ENCODE measurements at places on chromosomes 4 and X.

DNA sequence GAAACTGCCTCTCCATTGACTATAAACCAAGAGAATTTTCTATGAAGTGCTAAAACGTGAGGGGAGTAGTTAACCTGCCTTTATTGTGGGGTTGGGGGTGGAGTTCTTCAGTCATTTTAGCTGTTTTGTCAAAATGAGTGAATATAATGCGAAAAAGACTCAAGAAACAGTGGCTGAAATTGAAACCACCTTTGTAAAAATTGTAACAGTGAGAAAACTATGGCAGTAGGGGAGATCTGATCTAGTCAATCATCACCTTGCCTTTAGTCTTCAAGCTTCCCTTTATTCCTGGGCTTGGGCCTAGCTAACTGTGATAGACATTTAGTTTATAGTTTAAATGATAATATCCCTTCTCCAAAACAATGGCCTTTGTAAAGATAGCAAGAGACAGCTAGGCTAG lies 1927.3 kb downstream of the STIM2 start:
- DNase-seq, result no peak

DNA sequence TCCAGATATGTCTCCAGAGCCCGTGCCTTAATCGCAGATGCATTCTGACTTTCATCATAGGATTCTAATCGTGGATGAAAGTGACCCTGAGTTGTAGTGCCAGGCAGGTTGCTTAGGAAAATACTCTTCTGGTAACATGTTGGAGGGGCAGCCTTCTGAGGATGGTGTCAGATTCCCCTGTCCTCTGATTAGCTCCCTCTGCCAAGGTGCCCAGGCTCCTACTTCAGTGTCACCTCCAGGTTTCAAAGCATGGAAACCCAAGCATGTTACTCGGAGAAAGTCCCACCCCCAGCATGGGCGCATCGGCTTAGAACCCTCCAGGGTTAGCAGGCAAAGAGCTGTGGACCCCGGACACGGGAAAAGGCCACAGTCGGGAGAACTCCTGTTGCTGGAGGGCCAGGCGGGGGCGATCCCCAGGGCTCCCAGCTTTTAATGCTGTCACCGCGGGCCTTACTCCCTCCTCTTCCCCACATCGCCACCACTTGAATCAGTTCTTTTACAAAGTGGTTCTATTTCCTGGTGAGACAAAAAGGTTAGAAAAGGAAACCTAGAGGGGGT lies 44.5 kb downstream of the TRIM2 start:
- DNase-seq, result peak; percentile 23

DNA sequence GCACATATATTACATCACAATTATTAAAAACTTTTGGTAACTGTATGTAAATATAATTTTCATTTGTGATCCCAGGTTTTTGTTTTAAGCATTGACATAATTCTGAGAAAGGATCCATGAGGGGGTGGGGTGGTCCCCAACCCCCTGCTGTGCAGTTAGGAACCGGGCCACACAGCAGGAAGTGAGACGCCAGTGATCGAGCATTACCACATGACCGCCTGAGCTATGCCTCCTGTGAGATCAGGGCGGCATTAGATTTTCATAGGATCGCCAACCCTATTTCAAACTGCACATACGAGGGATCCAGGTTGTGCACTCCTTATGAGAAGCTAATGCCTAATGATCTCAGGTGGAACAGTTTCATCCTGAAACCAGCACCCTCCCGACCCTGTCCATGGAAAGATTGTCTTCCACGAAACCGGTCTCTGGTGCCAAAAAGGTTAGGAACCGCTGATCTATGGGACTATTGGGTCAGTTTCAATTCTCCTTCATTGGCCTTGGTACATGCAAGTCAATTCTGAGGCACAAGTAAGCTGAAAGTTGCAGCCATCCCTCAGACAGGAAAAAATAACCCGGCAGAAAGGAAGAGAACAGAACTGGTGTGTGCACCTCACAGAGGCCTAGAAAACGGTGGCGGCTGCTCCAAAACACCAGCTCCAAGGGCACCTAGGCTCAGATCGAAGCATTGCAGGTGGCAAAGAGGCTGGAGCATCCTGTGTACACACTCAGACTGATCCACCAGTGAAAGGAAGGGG lies 7.0 kb upstream of the TMSB4X start:
- no peak for DNase-seq

DNA sequence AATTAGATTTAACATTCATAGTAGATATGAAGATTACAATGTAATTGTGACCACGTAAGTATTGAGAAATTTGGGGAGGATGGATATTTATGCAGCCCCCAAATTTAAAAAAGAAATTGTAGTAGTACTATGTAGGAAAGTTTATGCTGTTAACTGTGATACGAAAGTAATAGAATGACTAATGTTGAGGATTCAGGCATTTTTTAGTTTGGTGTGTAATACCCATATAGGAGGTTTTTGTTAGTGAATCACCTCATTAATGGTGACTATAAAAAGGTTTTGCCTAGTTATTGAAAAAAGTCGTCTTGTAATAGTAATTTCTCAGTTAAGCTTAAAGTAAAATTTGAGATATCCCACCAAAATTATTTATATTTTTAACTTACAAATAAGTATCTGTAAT lies 67.2 kb downstream of the SMARCAD1 start:
- no peak for DNase-seq

- no peak for DNase-seq
Observed at GRCh38 chr4:48420144-48420543, 63.0 kb upstream of the SLC10A4 start.

DNA sequence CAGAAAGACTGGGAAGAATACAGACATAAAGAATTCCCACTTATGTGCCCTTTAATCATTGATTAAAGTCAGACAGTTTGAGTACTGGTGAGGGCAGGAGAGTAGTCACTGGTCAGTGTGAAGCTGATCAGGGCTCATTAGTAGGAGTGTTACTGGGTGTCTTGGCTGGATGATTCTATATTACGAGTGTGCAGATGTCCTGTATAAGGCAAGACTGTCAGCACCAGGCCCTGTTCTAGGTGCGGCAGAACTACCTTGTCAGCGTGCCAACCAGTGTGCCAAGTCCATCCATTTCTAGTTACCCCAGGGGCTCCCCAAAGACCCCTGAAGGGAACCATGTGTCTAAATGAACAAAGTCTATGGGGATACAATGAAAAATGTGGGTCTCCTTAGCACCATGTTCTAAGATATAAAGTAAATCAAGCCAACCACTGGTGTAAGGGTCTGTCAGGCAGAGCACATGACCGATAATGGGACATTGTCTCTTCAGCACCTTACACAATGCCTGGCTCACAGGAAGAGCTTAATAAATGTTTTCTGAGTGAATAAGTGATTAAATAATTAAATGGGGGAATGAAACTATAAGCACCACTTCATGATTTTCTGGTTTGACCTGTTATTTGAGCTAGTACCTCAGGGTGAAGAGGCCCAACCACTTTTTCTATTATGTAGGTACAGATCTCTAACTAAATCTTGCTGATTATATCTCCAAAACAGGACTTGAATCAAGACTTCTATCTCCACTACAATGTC lies 205.0 kb downstream of the CAMK2D start:
- DNase-seq, result no peak

GRCh38 chr4:18077808-18078207 lies 56.3 kb upstream of the LCORL start:
- DNase-seq, result no peak

DNA sequence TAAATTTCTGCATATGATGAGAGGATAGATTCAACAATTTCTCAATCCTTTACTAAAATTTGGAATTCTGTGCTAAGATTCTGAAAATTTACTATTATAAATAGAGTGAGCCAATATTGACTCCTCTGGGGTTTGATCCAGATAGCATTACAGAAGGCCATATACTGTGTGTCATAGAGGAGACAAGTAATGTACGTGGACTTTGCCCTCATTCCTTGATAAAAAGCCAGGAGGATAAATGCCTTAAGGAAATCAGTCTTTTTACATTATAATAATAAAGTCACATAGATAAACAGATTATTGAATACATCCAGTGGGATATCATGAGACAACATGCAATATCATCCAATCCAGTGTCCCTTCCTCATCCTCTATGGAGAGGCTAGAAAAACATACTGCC lies 188.0 kb upstream of the HDX start:
- no peak for DNase-seq

- DNase-seq, result no peak
Observed at GRCh38 chr4:80128941-80129340, 55.9 kb upstream of the ANTXR2 start.

DNA sequence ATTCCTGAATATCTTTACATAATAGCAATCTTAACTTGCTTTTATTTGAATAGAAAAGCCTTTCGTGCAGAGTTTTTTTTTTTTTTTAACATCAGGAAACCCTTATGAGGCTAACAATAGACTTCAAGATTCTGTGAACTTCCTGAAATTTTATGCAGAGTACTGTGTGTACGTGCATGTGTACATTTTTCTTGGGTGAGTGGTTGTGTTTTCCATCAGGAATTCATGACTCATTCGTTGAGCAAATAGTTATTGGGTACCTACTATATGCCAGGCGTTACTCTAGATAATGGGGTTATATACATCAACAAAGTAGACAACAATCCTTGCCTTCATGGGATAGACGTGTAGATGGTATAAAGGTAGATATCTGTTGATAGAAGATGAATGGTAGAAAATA lies 59.1 kb downstream of the MRPL1 start:
- no peak for DNase-seq

- no peak for DNase-seq
Observed at GRCh38 chrX:13966071-13966792, 63.5 kb downstream of the GEMIN8 start.

- DNase-seq, result no peak
Observed at GRCh38 chr4:184066584-184067300, 150.9 kb downstream of the ENPP6 start.

GRCh38 chrX:153667956-153668396 lies 5.6 kb downstream of the PNCK start:
- DNase-seq, result peak; percentile 94

DNA sequence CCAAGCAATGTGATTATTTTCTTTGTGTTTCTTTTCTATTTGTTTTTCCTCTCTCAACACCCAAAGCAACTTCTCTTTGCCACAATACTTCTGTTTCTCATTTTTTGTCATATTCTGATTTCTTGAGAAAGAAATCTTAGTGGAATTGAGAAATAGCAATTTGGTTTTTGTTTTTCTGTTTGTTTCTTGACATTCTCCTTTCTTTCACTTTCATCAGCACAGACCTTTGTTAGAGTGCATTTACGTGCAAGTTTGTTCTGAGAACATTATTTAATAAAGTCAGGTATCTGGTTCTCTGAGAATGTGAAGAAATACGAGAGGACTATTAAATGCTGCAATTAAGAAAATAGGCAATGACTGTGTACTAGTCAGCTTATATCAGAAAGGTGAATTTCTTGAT lies 608.1 kb upstream of the AADAT start:
- DNase-seq, result no peak

DNA sequence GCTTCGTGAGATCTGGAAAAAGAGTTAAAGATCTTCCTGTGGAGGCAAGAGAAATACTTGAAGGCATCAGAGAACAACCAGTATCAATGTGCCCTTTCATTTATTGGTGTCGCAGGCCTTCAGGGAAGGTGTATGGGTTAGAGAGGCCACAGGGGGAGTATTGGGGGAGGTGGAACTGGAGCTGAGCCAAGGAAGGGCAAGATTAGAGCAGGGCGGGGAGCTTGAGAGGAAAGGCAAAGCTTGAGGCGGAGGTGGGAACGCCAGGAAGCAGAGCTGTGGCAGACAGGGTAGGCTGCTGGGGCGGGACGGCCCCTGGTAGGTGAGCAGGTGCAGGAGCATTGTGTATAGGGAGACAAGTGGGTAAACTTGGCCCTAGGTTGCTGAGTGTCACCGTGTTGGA lies 329.9 kb downstream of the ARHGAP10 start:
- DNase-seq, result peak; percentile 43

DNA sequence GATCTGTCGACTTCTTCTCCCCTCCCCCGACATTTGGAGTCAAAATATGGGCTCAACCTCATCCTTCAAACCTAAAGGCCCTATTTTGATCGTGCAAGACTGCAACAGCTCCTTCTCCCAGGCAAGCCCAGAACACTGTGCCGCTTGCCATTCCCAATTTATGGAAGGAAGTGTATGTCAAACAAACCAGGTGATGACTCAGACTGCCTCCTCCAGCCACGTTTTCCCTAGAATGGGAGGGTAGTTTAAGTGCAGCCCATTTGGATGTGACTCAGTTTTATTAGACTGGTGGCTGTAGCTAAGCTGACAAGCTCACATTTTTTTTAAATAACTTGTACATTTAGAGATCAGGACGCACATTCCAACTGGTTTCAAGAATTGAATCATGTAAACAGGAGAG lies 570.4 kb upstream of the DIPK2B start:
- DNase-seq, result no peak

- DNase-seq, result peak; percentile 68
Observed at GRCh38 chr4:140326395-140326993, 47.0 kb upstream of the SCOC start.
